Stimulated activated CD4-positive, alpha-beta T cell treated with anti-CD3 and anti-CD28 coated beads, TNF-alpha, amount 100 ng/mL, for 4 hours (primary cell): ENCODE measurements at places on chromosomes 1 and 21.
A peak's percentile ranks its signal among the peaks of the same experiment; 100 is the strongest.

DNA sequence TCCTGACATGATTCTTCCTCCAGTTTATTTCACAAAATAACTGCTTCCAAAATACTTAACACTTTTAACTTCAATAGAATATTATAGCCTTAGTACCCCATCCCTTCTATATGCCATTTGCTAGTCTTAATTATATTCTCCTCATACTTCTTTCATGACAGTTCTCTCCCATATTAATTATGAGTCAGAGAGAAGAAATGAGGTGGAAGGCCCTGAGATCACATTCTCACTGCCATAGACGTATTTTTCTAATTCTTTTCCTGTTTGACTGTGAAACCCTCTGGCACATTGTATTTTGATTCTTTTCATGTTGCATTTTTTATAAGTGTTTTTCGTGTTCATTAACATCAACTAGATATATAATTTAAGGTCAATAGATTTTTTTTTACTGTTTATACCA is 88.4 kb downstream of the GTF2B start:
- DNase-seq: no peak

DNA sequence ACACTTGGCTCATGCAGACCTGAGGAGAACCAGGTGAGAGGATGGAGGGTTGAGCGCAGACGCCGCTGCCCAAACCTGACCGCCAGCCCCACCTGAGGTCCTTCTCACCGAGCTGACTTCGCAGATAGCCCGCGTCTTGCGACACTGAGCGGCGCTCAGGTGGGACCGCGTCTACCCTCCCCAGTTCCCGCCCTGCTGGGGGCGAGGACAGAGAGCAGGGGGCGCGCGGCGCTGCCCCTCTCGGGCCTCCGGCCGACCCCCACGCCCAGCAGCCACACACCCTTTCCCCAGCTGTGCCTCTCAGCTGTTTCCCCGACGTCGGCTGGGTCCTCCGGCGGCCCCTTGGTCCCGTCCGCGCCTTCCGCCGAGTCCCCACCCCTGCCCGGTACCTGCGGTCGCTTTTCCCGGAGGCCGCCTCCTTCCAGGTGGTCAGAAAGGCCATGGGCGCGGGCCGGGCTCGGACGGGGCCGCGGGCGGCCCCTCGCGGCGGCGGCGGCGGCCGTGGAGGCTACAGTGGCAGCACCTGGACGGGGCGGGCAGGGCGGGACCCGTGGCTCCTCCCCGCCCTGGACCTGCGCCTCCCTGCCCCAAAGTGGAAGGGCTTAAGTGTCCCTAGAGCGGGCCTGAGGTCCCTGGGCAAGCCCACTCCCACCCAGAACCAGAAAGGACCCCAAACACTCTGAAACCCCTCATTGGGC is 14.4 kb upstream of the TTC39A start:
- no peak for DNase-seq

DNA sequence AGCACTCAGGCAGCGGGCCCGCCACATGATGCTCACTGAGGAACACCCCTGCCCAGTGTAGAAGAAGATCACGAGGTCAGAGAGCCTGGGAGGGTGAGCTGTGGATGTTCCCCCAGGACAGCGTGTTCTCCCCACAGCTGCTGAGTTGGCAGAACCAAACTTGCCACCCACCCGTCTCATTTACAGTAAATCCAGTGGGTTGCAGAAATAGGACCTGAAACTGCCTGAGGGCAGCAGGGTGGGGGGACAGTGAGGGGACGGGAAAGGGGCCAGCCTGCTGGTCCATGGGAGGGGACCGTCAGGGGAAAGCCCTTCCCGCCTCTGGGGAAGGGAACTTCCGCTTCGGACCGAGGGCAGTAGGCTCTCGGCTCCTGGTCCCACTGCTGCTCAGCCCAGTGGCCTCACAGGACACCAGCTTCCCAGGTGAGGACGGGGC is at the start of gene C1QB:
TSS of gene C1QB (plus strand) at position 356 of the 436 bp plus-strand sequence. CDS start 6,227 bp downstream, outside the sequence.
- DNase-seq: no peak

DNA sequence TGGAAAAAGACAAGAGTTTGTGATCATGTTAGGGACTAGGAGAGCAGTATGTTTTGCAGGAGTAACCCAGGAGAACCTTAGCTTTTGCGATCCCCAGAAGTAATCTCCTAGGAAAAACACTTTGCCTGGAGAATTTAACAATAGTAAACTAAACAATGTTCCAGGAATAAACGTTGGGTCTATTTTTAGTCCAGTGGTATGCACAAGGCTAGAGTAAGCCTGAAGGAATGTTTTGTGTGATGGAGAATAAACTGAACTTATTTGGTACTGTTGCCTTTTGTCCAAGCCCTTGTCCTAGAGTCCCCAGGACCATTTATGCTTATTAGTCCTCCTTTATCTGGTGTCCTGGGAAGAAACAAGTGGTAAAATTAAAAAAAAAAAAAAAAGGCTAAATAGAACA is 28.7 kb upstream of the RGS5 start:
- DNase-seq: no peak

DNA sequence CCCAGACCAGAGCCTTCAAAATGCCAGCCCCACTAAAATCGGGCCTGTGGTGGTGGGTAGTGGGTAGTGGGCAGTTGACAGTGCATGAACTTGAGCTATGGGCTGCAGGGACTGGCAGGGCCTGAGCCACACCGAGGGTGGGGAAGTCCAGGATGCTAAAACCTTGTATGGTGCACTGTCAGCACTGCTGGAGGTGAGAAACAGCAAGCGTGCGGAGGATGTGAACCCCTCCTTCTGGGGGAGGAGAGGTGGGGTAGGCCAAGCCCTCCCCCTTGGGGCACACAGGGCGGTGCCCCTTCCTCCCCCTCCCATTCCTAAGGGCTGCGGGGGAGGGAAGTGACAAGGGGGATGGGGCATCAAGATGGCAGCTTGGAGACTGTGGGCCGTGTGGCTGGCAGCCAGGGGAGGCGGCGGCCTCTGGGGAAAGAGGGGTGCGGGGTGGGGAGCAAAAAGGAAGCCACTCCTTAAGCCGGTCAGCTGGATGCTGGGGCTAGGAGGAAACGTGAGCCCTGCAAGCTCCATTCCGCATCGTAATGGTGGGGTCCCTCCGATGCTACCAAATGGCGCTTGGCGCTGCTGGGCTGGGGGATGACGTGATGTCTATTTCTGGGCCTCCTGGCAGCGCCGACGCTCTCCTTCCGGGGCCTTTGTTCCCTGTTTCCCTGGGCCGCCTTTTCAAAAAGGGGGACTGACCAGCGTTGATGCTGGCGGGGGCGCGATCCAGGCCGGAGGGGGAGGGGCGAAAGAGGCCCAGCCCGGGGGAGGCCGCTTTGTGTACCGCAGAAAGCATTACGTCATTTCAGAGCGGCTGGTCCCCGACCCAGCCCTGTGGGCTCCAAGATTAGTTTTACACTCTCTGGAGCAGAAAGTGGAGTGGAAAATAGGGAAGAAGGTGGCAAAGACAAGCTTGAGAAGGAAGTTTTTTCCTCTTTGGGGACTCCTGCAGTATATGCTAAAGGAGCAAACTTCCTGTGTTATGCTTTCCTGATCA is 809 bp downstream of the SYT11 start:
- DNase-seq: peak; percentile 22

DNA sequence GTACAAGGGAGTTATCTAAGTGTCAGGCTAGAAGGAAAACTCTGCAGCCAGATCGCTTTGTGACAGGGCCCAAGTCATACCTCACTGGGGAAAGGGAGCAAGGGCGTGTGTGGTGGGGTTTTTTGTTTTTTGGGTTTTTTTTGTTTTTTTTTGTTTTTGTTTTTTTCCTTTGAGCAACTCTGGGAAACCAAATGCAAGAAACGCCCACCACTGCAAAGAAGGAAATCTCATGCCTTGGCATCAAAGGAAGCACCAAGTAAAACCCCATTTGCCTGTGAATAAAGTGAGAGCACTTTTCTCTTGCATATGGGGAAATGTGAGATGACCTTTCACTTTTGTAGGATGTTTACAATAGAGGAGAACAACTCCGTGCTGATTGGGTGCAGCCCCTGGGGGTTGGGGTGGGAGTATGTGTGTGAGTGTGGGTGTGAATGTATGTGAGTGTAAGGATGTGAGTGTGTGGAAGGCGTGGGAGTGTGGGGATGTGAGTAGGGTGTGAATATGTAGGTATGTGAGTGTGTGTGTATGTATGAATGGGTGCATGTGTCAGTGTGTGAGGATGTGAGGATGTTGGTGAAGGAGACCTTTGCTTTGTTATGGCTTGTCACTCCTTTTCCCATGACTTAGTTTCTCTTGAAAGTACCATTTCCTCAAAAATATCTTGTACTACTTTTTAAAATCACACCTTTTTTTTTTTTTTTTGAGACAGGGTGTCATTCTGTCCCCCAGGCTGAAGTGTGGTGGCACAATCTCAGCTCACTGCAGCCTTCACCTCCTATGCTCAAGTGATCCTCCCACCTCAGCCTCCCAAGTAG is 34.6 kb downstream of the IL12RB2 start:
- no peak for DNase-seq
